ENCODE measurements at places on chromosomes 3 and 15.
A peak's percentile ranks its signal among the peaks of the same experiment; 100 is the strongest.

GRCh38 chr3:149375501-149376196 is 1.8 kb downstream of the TM4SF1 start:
- H3K4me1 ChIP-seq = no peaks in the 10 kb centered on the region
- no peak overlapping the region for H3K4me3 ChIP-seq
- H3K27ac ChIP-seq = no peak overlapping the region
- no peaks in the 10 kb centered on the region for H3K36me3 ChIP-seq

GRCh38 chr15:81038975-81039607 is 38.4 kb downstream of the TLNRD1 start:
- peaks cover 1% of the 10 kb centered on the region for H3K36me3 ChIP-seq
- H3K27ac ChIP-seq = no peak overlapping the region
- DNase-seq = no peak
- H3K27me3 ChIP-seq = no peaks in the 10 kb centered on the region

DNA sequence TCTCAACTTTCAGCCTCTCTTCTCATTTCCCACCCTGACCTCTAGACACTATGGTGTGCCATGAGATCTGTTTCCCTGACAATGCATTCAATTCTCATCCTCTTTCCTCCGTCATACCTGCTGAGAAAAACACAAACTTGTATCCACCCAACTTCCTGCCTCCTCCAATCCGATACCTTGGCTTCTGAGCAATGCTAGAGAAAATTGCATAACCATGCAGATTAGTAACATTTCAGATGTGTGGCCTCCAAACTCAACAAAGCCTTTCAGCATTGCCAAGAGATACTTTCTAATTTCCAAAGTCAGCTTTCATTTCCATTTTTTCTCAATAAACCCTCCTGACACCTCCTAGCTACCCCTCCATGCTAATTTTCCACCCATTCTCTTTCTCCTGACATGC is 88.5 kb downstream of the MINAR1 start:
- DNase-seq = no peak
- no peak overlapping the region for H3K4me3 ChIP-seq
- no peaks in the 10 kb centered on the region for H3K4me1 ChIP-seq
- H3K36me3 ChIP-seq = peaks cover 3% of the 10 kb centered on the region
- H3K27me3 ChIP-seq = peaks cover 47% of the 10 kb centered on the region
- no peak overlapping the region for H3K27ac ChIP-seq

GRCh38 chr3:71371282-71371681 is 212.2 kb downstream of the FOXP1 start:
- peak overlapping the region; percentile 57 for H3K27ac ChIP-seq
- H3K4me1 ChIP-seq = peaks cover 35% of the 10 kb centered on the region
- H3K4me3 ChIP-seq = no peak overlapping the region

- no peak overlapping the region for H3K4me3 ChIP-seq
- no peak for DNase-seq
- no peaks in the 10 kb centered on the region for H3K36me3 ChIP-seq
- H3K4me1 ChIP-seq = no peaks in the 10 kb centered on the region
- H3K27ac ChIP-seq = no peak overlapping the region
Measured at GRCh38 chr3:73813291-73813690, 188.6 kb upstream of the PDZRN3 start.

DNA sequence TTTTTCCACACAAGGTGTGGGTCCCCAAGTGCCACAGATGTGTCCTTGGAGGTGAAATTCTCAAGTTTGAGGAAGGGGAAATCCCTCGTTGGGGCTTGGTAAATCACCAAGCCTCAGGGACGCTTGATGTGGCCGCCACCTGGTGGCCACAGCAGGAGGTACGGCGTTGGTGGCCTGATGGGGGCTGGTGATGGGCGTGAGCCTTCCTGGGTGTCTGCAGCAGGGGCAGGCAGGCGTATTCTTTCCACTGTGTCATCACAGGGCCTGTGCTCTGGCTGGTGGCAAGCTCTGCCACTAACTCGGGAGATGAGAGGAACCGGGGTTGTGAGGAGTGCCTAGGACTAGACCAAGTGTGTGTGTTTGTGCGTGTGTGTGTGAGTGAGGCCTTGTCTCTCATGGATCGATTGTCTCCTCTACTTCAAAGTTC is 4.2 kb downstream of the ACOX2 start:
- peaks cover 11% of the 10 kb centered on the region for H3K4me1 ChIP-seq
- DNase-seq = peak; percentile 57
- no peaks in the 10 kb centered on the region for H3K27me3 ChIP-seq
- peak overlapping the region; percentile 42 for H3K4me3 ChIP-seq
- no peak overlapping the region for H3K27ac ChIP-seq

GRCh38 chr3:103403191-103403590 is 968.4 kb downstream of the ZPLD1 start:
- no peaks in the 10 kb centered on the region for H3K4me1 ChIP-seq
- H3K27ac ChIP-seq = no peak overlapping the region
- DNase-seq = no peak
- H3K4me3 ChIP-seq = no peak overlapping the region
- H3K27me3 ChIP-seq = no peaks in the 10 kb centered on the region
- H3K36me3 ChIP-seq = no peaks in the 10 kb centered on the region

DNA sequence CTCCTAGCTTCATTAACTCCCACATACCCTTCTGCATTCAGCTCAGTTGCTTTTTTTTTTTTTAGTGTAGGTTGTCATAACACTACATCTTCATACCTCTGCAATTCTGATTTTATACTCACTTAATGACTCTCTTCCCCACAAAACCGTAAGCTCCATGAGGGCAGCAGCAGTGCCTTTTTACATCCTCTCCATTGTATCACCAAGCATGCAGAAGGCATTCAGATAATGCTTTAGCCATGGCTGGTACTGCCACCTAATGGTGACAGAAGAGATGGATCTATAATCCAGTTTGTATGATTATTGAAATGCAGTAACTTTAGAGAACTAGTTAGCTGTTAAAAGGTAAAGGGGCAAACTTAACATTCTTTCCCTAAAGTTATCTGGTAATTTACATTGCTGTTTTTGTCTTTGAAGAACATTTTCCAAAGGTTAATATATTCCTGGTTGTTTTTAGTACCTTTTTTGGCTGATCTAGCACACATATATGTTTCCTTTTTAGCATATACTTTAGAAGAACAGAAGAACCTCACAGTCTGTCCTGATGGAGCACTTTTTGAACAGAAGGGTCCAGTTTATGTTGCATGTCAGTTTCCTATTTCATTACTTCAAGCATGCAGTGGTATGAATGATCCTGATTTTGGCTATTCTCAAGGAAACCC is 36.8 kb downstream of the ATP1B3 start:
- peak overlapping the region; percentile 4 for H3K27ac ChIP-seq
- H3K4me1 ChIP-seq = peaks cover 6% of the 10 kb centered on the region

Measured in central memory CD8-positive, alpha-beta T cell (primary cell).